ENCODE measurements at places on chromosomes 13 and 19.

GRCh38 chr19:9032136-9032631 lies 22.0 kb upstream of the MUC16 start:
- no peak for DNase-seq

GRCh38 chr19:32380269-32380668 lies 25.3 kb upstream of the DPY19L3 start:
- no peak for DNase-seq

DNA sequence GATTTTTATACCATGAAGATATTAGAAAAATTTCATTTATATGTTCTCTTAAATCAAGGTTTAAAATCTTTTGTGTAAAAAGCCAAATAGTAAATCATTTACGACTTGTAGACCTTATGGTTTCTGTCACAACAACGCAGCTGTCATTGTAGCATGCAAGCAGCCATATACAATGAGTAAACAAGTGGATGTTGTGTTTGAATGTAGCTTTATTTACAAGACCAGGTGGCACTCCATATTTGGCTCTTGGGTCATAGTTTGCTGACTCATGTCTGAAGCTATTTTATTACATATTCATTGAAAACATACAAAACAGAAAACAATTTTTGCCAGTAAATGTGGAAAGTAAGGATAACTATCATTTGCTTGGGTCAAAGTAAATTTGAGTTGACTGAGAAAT lies 930.8 kb downstream of the SLITRK5 start:
- DNase-seq = no peak

DNA sequence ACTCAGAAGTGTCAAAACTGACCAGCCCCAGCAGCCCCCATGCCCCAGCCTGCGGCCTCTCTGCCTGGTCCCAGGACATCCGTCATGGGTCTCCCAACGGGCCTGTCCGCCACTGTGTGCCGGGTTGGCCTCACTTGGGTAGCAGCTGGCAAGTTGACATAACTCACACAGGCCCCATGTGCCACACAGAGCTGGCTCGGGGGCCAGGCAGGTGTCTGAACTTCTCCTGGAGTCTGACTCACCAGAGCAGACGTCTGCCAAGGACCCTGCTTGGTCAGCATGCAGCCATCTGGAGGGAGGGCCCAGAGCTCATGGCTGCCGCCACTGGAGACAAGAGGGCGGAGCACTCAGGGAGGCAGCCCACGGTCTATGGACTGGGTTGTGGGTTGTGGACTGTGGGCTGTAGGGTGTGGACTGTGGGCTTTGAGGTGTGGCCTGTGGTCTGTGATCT lies 32.0 kb upstream of the TMEM255B start:
- no peak for DNase-seq

DNA sequence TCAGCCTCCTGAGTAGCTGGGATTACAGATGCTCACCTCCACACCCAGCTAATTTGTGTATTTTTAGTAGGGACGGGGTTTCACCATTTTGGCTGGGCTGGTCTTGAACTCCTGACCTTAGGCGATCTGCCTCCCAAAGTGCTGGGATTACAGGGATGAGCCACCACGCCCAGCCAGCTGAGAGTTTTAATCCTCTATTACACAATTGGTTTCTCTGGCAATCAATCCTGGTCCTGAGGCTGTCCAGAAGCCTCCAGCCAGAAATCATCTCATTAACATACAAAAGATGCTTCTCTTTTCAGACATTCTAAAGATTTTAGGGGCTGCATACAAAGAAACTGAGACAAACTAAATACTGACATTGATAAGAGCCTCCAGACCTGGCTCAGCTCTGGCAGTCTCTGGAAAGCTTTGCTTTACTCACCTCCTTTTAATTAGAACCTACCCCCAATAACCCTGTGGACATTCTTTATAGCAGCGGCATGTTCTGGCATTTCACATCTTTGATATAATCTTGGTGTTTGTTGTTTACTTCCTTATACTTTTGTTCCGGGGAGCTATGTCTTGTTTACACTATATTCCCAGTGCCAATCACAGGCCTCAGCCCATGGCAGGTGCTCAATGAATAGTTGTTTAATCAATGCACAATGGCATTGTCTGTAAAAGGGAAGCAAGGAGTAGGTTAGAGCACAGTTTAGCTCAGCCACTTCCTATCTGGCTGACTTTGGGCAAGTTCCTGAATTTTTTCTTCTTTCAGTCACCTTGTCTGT lies 4.1 kb upstream of the ZNF724 start:
- DNase-seq = no peak

- no peak for DNase-seq
These were observed 23.5 kb downstream of the DZIP1 start for GRCh38 chr13:95620825-95621498.

DNA sequence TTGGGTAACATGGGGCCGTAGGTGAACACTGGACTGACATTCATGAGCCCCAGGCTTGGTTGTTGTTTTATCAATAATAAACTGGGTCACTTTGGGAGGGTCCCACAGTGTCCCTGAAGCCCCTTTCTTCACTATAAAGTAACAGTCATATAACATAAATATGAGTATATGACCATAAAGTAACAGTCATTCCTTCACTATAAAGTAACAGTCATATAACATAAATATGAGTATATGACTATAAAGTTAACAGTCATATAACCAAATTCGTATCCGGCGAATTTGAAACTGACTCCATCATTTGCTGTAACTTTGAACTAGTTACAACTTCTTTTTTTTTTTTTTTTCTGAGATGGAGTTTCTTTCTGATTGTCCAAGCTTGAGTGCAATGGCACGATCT lies 210.3 kb downstream of the KATNAL1 start:
- DNase-seq = no peak

- DNase-seq = no peak
These were observed 5.1 kb upstream of the SPACA6 start for GRCh38 chr19:51687791-51688670.

- no peak for DNase-seq
These were observed 5.2 kb downstream of the TGDS start for GRCh38 chr13:94590744-94591143.

DNA sequence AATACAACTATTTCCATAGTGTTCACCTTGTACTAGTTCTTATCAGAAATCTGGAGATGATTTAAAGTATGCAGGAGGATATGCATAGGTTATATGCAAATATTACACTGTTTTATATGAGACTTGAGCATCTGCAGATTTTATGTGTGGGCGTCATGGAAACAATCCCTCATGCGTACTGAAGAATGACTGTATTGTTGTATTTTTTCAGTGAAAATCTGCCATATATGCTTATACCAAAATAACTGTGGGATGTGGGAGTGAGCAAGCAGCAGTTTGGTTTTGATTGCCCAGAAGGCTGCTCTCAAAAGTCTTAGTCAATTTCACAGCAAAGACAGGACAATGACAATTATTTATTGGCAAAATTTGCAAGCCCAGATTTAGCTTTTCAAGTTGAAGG lies 238.8 kb upstream of the PCDH20 start:
- DNase-seq = no peak

DNA sequence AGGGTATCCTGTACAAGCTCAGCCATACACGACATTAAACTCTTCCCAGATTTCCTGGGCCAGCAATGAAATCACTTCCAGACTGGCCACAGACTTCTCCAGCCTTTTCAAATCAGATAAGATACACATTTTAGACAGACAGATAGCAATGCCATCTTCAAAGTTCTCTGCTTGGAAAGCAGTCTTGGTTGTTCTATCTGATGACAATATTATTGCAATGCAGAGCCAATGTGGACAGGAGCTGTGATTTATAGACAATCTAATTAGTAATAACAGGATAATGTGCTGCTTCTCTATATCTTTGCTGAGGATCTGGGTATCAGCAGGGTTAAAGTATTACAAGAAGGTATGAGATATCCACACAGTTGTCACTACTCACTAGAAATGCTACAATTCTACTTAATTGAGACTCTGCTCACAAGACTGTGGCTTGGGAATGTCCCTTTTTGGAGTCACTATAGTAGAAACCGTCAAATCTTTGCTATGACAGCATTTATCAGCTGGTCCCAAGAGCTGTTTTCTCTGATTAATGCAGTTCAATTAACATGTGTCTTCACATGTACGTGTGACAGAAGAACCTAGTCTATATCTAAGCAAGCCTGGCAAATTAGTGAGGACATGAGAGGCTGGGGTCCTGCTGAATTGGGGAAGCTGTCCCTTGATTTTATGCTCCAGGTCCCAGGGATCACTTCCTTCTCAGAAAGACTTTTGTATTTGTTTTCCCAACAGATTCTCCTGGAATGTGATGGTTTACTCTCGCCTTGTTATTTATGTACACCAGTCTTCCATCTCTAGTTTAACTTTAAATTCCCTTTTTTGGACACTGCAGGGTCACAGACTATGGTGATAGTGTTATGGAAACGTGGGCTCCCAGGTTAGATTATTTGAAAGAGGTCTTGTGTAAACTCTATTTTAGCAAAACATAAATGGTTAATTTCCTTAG lies 68.8 kb downstream of the COL4A1 start:
- no peak for DNase-seq

- DNase-seq = no peak
These were observed 32.9 kb upstream of the POU2F2 start for GRCh38 chr19:42165146-42165545.

- no peak for DNase-seq
These were observed 30.6 kb downstream of the SERPINE3 start for GRCh38 chr13:51370116-51370515.

DNA sequence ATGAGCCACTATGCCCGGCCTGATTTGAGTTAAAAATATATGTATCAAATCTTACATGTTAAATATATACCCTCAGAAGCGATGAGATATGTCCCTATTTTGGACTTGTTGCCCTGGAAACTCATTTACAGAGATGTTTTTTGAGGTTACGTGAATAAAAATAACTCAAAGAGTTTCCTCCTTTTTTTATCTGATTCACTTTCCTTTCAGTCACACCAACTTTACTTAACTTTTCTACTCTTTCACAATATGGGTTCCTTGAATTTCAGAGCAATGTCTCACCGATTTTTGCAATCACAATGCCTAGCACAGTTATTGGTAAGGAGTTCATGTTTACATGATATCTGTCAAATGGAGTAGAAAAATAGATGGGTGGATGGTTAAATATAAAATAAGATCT lies 2.3 kb downstream of the OR7C2 start:
- no peak for DNase-seq

GRCh38 chr13:45316338-45316737 lies 24.6 kb downstream of the TPT1 start:
- no peak for DNase-seq

- DNase-seq = no peak
These were observed 52.8 kb downstream of the ZNF823 start for GRCh38 chr19:11685676-11686650.

GRCh38 chr13:36130193-36130551 lies 1.0 kb downstream of the DCLK1 start:
- DNase-seq = no peak

DNA sequence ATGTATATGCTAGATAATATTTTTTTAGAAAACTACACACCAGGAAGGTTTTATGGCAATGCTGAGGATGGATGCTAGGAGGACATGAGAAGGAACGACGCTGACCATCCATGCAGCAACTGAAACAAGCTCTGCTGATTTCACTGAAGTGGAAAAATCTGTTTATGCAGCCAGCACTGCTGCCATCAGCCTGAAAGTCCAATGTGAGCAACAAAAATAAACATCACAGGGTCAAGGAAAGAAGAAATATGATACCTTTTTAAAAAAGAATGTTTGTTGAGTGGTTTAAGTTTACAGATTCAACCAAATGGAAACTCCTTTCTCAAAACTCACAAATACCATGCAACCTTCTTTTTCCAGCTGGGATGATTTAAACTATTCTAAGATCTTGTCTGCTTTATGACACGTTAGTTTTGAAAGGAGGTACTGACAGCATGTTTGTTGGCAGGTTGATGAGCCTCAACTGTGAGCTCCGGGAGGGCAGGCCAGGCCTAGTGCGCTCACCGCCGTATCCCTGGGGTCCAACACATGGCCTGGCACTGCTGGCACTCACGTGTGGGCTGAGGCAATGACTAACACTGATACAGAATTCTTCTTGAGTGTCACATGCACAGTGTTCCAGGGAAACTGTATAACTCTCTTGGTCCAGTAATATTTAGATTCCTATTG lies 46.8 kb downstream of the LATS2 start:
- no peak for DNase-seq

GRCh38 chr13:33743438-33744368 lies 74.2 kb upstream of the RFC3 start:
- no peak for DNase-seq

GRCh38 chr13:23671897-23672296 lies 101.7 kb downstream of the TNFRSF19 start:
- no peak for DNase-seq

GRCh38 chr13:36135876-36136275 lies 4.7 kb upstream of the DCLK1 start:
- DNase-seq = no peak

- DNase-seq = no peak
These were observed 310.6 kb upstream of the MIR17HG start for GRCh38 chr13:91036886-91037285.

DNA sequence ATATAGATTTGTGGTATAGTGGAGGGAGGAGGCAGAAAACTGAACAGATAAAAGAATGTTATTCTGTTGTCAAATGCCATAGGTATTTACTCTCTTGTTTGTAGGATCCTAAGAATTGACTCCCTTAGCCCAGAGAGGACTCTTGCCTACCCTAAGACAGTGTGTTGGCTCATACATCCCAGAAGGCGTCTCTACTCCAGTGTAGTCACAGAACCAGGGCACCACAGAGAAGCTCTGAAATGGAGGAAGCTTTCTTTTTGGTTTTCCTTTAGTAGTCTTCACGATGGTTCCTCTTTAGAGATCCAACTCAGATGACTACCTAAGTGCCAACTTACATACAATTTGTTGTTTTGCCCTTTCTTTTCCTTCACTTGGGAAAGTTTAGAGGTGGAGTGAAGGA lies 14.0 kb downstream of the GPR183 start:
- no peak for DNase-seq

DNA sequence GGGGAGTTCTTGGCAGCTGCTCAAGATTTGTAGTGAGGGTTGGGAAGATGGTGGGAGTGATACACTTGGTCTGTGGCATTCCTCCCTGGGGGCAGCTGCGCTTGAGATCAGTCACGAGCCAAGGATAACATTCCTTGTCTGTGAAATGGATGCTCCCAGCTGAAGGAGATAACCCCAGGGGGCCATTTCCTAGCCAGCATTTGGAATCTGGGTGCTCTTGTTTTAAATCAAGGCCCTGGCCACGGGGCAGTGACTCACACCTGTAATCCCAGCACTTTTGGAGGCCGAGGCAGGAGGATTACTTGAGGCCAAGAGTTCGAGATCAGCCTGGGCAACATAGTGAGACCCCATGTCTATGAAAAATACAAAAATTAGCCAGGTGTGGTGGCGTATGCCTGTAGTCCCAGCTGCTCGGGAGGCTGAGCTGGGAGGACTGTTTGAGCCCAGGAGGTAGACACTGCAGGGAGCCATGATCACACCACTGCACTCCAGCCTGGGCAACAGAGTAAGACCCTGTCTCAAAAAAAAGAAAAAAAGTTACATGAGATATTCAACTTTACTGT lies 4.6 kb downstream of the PKN1 start:
- DNase-seq = no peak

GRCh38 chr19:55781112-55781511 lies 12.2 kb downstream of the RFPL4AL1 start:
- no peak for DNase-seq

GRCh38 chr13:54859827-54860226 lies 1831.2 kb downstream of the OLFM4 start:
- no peak for DNase-seq

All from effector CD4-positive, alpha-beta T cell (primary cell).